Esophagus squamous epithelium (tissue), 5 donors: ENCODE measurements at places on chromosomes 5 and 9.

- no peak for DNase-seq
Observed at GRCh38 chr5:8413975-8414374, 545.0 kb downstream of the MTRR start.

DNA sequence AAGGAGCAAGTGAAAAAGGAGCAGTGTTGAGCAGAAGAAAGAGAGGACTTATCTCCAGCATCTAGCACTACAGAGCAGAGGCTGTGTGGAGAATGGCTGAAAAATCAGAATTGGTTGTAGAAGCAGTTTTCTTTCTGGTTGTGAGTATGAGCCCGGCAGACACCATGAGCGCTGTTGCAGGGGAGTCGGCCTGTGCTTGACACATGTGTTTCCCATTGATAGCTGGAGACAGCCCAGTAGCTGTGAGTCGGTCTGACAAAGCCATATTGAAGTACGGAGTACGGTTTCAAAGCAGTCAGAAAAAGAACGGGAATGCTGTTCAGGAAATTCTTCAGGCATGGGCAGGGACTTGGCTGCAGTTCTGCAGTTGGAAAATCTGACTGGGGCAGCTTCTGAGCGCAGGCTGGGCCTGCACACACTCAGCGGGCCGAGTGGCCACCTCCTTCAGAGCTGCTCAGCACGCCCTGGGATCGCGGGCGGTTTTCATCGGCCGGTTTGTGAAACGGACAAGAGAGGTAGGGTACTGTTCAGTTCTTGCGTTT lies at the start of gene SGCD:
Gene SGCD (plus strand): TSS at position 447 of the 542 bp plus-strand sequence.
- DNase-seq = no peak

DNA sequence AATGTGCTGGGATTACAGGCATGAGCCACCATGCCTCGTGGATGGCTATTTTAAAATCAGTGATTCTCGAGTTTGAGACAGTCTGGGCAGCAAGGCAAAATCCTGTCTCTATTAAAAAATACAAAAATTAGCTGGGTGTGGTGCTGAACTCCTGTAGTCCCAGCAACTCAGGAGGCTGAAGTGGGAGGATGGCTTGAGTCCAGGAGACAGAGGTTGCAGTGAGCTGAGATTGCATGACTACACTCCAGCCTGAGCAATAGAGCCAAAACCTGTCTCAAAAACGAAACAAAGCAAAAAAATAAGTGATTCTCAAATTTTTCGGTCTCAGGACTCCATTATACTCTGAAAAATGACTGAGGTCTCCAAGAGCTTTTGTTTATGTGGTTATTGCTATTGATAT lies 47.9 kb upstream of the HSPA9 start:
- no peak for DNase-seq

- DNase-seq = no peak
Observed at GRCh38 chr5:155064580-155064979, 51.0 kb downstream of the KIF4B start.

GRCh38 chr5:119264186-119264585 lies 91.6 kb upstream of the TNFAIP8 start:
- no peak for DNase-seq

DNA sequence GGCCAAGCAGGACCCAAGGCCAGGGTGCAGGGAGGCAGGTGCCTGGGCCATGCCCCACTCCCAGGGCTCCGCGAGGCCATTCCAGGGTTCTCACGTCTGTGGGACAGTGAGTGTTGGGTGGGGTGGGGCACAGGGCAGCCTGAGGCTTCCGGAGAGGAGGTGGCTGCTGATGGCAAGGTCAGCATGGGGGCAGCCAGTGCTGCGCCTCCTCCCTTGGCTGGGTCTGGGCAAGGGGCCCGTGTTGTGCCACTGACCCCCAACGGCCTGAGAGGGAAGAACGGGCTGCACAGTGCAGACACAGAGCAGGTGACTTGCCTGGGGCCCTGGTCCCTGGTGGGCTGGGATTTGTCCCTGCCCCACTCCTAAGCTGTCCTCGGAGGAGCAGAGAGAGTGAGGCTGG lies 82.1 kb downstream of the RXRA start:
- no peak for DNase-seq

GRCh38 chr9:21505425-21506179 lies 23.5 kb upstream of the IFNE start:
- DNase-seq = no peak
